Stromal cell of bone marrow (primary cell): ENCODE measurements at places on chromosomes 16 and 17.

GRCh38 chr17:46024590-46024989 lies 25.5 kb downstream of the STH start:
- DNase-seq = no peak

- DNase-seq = no peak
Measured at GRCh38 chr16:51175081-51175480, 24.0 kb upstream of the SALL1 start.

GRCh38 chr16:85566561-85567100 lies 46.5 kb upstream of the GSE1 start:
- DNase-seq = no peak

GRCh38 chr16:48916566-48916965 lies 306.6 kb upstream of the N4BP1 start:
- DNase-seq = no peak

- peak; percentile 27 for DNase-seq
Measured at GRCh38 chr17:66580184-66580955, 254.5 kb upstream of the CACNG5 start.

GRCh38 chr17:27579304-27579703 lies 51.7 kb upstream of the LGALS9 start:
- DNase-seq = no peak

- no peak for DNase-seq
Measured at GRCh38 chr17:40779181-40779909, 3.0 kb downstream of the KRT27 start.

GRCh38 chr17:49677134-49677932 lies 564 bp downstream of the SPOP start:
- peak; percentile 86 for DNase-seq

GRCh38 chr17:37506678-37507077 lies 17.0 kb downstream of the DUSP14 start:
- DNase-seq = no peak

DNA sequence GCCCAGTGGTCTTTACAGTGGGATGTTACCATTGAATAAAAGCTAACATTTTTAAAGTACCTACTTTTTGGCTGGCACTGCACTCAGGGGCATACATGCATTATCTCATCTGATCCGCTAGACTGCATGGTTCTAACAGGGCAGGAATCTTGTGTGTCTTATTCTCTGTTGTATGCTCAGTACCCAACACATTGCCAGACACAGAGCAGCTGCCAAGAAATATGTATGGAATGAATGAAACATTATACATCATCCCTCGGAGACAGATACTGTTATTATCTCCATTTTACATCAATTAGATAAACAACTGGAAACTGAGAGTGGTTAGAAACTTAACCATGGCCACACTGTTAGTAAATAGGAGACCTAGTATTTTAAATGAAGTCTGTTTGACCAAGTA lies 74.1 kb upstream of the CDH11 start:
- DNase-seq = no peak

DNA sequence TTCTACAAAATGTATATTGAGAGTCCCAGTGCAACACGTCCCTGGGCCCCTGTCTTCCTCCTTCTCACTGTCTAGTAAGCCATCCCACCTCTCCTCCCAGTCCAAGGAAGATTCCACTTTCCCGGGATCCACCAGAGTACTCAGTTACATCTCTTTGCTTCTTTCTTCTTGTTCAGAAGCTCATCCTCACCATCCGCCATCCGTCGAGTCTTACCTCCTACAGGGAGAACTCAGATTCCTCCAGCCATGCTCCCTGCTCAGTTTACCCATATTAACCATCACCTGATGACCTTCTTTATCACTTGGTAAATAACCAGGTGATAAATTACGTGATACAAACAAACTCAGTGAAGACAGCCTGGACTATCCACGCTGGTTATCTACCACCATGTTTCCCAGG lies 57.1 kb downstream of the CYTH1 start:
- no peak for DNase-seq

DNA sequence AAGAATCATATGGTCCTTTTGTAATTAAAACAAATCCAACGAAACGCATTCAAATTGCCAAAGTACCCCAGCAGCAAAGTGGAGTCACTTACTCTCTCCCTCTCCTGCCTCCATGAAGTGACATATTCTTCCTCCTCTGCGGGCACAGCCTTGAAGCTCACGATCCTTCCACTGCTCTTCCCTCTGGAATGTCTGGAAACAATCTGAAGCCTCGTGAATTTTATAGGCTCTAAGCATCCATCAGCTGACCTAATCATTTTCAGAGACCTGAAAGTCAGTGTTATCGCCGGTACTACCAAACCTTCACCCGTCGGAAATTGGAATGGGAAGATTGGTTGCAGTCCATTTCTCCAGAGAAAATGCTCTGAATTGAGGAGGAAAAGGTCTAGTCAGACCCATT lies 134.5 kb upstream of the FOXF1 start:
- no peak for DNase-seq

- DNase-seq = no peak
Measured at GRCh38 chr17:61426482-61427304, 25.5 kb upstream of the TBX4 start.

DNA sequence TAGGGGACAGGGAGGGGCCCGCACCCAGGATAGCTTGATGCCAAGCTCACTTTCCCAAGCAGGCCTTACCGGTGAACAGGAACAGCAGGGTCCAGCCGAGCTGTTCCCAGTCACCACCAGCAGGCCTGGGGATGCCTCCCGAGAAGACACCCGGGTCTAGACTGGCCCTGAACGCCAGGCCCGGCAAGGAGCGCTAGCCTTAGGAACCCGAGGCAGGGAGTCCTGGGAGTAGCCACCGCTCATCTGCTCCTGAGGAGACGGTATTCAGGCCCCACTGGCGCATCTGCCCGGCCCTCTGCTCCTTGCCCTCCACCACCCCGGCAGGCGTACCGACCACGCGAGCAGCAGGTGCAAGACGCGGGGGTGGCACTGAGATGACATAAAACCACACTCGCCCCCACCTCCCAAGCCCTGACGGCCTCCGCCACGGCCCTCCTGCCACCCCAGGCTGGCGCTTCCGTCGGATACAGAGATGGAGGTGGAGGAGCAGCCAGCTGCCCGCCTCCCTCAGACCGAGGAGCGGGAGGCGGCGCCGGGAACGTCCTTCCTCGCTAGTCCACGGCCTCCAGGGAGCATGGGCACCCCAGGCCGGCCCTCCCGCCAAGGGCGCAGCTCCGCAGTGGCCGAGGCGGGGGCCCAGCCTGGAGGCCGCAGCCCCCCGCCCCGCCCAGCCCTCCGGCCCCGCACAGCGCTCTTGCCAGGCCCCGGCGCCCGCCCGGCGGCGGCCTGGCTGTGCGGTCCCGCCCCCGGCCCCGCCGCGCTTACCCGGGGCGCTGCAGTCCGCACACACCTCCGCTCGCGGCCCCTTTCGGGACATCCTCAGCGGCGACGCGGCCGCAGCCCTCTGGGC lies 661 bp downstream of the GIT1 start:
- no peak for DNase-seq

GRCh38 chr17:75897160-75898019 lies 639 bp upstream of the TRIM65 start:
- DNase-seq = no peak

GRCh38 chr17:68320311-68320865 lies 29.1 kb downstream of the ARSG start:
- DNase-seq = no peak

- DNase-seq = no peak
Measured at GRCh38 chr17:8947201-8947600, 18.3 kb downstream of the PIK3R5 start.

DNA sequence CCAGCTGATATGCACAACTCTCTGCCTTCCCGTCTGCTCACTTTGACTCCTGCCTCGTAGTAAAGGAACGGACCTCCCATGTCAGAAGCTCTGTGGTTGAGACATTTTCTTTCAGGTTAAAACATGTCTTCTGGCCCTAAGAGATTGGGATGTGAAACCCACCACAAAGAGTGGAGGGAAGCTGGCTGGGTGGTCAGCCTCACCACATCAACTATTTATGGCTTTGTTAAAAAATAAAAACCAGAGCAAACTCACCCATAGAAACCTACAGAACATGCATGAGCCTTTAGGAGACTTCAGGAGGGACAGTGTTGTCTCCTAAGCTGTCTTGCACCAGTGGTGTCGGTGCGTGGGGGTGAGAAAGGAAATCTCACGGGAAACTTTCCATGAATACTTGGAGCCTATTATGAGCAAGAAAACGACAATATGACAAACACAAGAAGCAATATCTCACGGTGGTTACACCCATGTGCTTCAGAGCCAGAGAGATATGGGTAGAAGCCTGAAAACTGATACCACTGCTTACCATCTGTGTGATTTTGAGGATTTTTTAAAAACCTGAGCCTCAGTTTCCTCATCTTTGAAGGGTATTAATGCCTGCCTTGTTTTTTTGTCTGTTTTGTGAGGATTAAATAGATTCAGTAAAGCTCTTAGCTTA lies 61.7 kb upstream of the XYLT1 start:
- no peak for DNase-seq

- DNase-seq = no peak
Measured at GRCh38 chr17:18074566-18075272, 13.0 kb upstream of the DRG2 start.

DNA sequence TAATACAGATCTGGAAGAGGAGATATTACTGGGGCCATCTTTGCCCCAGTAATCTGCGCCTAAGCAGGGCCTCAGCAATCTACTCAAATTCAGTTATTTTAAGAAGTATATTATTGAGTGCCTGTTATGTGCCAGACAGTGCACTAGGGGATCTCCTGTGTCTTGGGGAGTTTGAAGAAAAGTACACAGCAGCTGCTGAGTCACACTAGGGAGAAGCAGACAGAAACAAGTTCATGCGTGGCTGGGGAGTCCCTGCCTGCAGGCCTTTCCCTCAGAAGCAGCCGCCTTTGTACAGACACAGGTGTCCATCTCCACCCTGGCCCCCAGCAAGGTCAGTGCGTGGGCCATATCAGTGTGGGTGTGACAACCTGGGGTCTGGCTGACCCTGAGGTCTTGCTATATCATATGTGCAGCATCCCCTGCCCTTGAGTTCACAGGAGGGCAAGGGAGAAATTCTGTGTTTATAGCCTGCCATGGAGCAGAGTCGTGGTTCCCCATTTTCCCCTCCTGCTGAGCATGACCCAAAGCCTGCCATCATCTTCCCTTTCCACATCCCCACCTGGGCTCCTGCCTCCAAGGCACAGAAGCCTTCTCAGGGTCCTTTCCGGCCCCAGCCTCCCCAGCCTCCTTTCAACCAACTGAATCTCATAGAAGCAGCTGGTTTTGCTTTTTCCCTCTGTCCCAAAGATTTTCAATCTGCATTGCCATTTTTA lies 229.9 kb upstream of the SDK2 start:
- DNase-seq = no peak

- DNase-seq = no peak
Measured at GRCh38 chr17:46940692-46941404, 17.9 kb downstream of the GOSR2 start.

DNA sequence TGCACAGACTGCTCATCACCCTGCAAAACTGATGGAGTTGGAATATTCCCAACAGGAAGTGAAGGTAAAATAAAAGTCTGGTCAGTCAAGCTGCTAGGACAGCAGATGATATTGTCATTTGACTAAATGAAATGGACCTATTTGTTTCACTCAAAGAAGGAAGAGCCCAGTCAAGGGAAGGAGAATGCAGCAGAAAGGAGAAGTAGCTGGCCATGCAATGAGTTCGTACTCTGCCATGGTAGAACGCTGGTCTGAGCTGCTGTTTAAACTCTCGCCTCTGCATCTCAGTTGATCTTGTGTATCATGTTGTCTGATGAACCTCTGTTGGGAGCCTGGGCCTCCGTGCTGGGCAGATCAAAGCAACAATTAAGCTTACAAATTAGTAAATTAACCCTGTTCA lies 15.6 kb upstream of the YPEL2 start:
- no peak for DNase-seq

DNA sequence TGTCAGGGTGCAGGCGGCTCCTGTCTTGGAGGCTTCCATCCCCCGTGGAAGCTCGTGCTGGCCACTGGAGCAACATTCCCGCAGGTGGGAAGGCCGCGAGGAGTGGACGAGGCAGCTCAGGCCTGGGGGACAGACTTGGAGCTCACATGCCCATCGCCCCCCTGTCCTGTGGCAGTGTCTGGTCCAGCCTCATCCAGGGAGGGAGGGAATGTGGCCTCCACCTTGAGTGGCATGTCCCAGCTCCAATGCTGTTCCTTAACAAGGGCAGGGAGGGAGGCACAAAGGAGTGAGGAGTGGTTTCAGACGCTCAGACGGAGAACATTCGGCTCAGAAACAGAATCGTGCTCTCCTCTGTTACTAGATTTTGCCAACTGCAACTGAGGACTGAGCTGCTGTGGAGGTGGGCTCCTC lies 159.4 kb upstream of the CHMP6 start:
- DNase-seq = peak; percentile 39

DNA sequence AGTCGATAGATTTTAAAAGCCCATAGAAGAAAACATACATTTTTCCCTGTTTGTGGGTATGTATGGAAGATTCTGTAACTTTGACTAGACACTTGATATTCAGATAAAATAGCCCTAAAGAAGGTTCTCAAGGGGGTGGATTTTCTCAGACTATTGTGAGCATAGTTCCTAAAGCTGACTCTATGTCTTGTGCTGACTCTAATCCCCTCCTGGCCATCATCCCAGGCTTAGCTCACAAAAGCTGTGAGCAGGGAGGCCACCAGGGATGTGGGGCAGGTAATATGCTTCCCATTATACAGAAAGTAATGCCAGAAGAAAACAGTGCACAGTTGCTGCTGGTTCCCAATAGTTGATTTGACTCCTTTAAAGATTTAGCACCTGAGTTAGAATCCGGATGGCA lies 32.0 kb downstream of the CDH13 start:
- no peak for DNase-seq

- no peak for DNase-seq
Measured at GRCh38 chr17:39629898-39630297, 3.1 kb downstream of the PPP1R1B start.

GRCh38 chr17:48499248-48499647 lies 31.6 kb downstream of the HOXB1 start:
- DNase-seq = no peak

DNA sequence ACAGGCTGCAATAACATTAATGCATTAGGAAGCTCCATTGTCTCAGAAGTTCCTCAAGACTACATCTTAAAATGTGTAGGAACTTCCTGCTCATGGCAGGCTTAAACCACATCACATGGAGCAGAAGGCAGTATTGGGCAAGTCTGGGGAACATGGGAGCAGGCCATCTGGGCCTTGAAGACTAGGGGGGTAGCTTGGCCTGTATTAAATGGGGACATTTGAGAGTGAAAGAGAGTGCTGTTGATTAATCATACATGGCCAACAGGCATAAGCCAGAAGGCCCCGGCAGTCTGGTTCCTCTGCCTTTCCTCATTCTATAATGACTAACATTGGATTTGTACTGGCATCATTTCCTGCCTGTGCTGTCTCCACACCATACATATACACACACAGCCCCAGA lies 25.2 kb upstream of the SLC5A11 start:
- DNase-seq = no peak
